A172 (cell line): ENCODE measurements at places on chromosomes 2 and 18. TPM values are rescaled to one million over a fixed set of nuclear protein-coding genes. Genes with fewer than 3 reads are reported as not detected.

PSTPIP2 gene
- 2.8 and 3.9 TPM in 2 replicates for total RNA-seq

TMEM185B gene
- total RNA-seq: 36.9 and 38.1 TPM in 2 replicates

CD28 gene
- total RNA-seq: 0.19 TPM in 1 of 2 replicates, not detected in the other

SLC4A5 gene
- 0.07 TPM in 1 of 2 replicates, not detected in the other for total RNA-seq

CASP8 gene
- 68.6 and 101 TPM in 2 replicates for total RNA-seq

KCNG3 gene
- total RNA-seq: 2.5 and 2.9 TPM in 2 replicates

FBLN7 gene
- 1.5 and 2.9 TPM in 2 replicates for total RNA-seq

ATP6V1C2 gene
- total RNA-seq: 0.14 and 0.16 TPM in 2 replicates

ALPI gene
- not detected in 2 replicates for total RNA-seq

RASGRP3 gene
- 30.6 and 41.5 TPM in 2 replicates for total RNA-seq

NPAS2 gene
- 3.7 and 5.2 TPM in 2 replicates for total RNA-seq

TSPYL6 gene
- not detected in 2 replicates for total RNA-seq

CAVIN2 gene
- total RNA-seq: 136 and 177 TPM in 2 replicates

VAMP8 gene
- total RNA-seq: 1.3 and 1.5 TPM in 2 replicates

QPCT gene
- 18.4 and 21.6 TPM in 2 replicates for total RNA-seq

PRSS56 gene
- not detected in 2 replicates for total RNA-seq

CXCR1 gene
- total RNA-seq: not detected in 2 replicates

ACSL3 gene
- total RNA-seq: 133 and 163 TPM in 2 replicates

SNORC gene
- 0.17 and 0.86 TPM in 2 replicates for total RNA-seq

LRP1B gene
- 0.03 TPM in 1 of 2 replicates, not detected in the other for total RNA-seq

MROH2A gene
- total RNA-seq: 0.48 TPM in 1 of 2 replicates, not detected in the other

SLC9A2 gene
- 0.77 and 1.2 TPM in 2 replicates for total RNA-seq

HPCAL1 gene
- 101 and 102 TPM in 2 replicates for total RNA-seq

GCG gene
- total RNA-seq: not detected in 2 replicates

MC5R gene
- 6.7 and 7.5 TPM in 2 replicates for total RNA-seq

NR4A2 gene
- 0.10 TPM in 2 replicates for total RNA-seq
